ENCODE measurements at places on chromosomes 13 and 19.

DNA sequence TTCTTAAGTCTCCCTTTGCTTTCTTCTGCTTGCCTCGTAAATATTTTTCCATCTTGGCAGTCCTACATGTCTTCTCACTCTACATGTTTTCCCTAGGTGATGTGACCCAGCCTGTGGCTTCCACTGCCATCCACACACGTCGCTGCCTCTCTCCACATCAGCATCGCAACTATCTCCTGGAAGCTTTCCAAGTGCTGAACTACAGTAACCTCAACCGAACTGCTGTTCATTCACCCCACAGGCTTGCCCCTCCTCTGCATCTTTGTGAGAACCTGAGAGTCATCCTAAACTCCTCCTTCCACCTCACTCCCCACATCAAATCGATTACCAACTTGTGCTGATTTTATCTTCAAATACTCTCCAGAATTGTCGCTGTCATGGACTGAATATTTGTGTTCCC is 41.2 kb upstream of the USPL1 start:
- peak; percentile 53 for DNase-seq

DNA sequence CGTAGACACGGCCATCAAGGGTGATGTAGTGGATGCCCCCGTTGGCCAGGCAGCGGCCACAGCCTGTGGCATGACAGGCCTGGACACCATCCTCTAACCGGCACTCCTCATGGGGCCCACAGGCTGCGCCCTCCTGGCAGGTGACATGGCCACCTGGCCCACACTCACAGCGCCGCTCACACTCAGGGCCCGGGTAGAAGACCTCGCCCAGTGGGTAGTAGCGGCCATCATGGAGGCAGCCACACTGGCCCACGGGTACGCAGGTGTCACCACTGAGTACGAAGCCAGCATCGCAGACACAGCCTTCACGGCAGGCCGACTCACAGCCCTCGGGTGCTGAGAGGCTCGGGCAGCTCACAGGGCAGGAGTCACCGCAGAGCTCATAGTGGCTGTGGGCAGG is 27.2 kb upstream of the FBL start:
- no peak for DNase-seq

DNA sequence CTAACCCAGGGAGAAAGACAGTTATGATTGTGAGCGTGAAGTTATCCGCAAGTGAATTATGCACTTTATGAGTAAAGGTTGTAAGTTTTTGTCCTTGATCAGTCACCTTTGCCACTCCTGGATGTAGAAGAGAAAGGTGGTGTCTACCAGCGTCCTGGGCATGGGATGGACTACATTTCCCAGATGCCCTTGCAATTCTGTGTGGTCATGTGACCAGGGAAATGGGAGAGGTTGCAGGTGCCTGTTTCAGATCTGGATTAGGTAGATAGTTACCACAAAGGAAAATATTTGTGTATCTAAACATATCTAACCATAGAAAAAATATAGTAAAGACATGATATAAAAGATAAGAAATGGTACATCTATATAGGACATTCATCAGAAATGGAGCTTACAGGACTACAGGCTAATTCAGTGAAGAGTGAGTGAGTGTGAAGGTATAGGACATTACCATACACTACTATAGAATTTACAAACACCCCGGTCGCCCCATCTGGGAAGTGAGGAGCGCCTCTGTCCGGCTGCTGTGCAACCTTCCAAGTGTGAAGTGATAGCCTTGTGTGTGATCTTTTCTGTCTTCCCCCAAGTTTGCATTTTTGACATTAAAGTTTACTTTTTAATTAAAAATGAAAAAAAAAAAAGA is 51.6 kb upstream of the CACNA1A start:
- DNase-seq: peak; percentile 6

DNA sequence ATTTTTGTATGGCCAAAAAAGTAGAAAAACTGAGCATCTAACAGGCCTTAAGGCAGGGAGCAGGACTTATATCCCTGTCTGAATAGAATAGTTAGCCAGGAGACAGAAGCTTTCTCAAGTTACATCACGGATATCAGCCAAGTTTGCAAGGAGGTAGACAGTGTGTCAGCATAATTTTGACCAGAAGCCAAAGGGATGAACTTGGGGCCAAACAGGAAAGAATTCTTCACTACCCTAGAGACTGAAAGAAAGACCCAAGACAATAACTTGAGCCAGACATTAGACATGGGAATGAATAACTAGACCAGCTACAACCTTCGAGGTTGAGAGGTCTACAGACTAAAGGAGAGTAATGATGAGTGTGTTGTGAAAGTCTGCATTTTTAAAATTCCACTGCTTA is 48.1 kb upstream of the PCDH9 start:
- no peak for DNase-seq

- no peak for DNase-seq
Measured at GRCh38 chr13:42874221-42874620, 92.8 kb downstream of the FAM216B start.

DNA sequence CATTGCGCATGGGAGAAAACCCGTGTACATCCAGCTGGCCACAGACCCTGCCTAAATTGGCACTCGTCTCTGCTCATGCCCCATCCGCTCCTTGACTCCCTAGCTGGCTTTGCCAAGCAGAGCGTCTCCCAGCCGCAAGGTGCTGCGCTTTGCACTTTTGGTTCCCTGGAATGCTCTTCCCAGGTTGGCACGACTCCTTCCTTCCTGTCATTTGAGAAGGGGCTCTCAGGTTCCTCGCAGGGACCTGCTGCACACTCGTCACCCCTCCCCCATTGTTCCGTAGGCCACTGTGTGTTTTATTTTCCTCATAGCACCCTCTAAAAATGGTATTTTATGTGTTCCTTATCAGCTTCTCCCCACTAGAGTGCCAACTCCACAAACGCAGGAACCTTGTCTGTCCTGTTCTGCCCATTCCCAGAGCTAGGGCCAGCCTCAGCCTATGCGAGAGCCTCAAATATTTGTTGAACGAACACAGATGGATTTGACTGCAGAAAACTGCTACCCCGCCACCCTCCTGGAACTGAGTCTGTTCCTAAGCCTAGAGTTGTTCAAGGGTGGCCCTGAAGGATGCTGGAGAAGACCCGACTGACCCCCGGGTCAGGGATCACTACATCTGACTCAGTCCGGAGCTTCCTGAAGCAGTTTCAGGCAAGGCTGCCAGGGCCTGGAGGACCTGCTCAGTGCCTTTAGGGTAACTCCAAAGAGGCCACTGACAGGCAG is 8.4 kb upstream of the CEBPA start:
- no peak for DNase-seq

DNA sequence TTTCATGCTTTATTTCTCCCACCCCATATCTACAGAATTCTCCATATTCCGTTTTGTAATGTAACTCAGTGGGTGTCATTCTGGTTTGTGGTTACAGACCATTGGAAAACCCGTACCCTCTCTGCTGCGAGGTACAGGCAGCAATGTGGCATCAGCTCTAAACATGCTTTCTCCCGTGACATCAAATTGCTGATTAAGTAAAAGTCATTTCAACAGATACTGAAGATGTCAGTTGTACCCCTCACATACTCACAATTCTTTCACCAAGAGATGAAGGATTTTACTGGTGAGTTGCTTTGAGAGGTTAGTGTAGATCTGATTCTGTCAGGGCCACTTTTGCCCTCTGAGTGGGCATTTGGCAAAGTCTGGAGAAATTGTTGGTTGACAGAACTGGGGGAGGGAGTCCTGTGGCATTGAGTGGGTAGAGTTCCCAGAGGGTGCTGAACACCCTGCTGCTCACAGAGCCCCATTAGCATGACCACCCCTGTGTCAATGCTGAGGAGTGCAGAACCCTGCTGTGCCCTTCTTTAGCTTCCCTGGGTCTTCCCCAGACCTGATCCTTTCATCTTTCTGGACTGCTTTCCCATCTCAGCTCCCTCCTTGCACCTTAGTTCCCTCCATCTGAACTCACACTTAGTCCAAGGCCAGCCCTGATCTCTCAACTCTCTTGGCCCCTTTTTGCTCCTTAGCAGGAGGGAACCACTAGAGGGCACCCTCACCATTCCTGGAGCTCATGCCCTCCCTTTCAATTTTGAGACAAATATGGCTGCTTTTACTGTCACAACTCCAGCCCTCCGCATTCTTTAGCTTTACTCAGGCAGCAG is 39.9 kb upstream of the CEACAM8 start:
- no peak for DNase-seq

GRCh38 chr19:33499248-33499647 is 22.3 kb downstream of the PEPD start:
- DNase-seq: no peak

GRCh38 chr13:50629497-50629896 is 214.0 kb downstream of the DLEU7 start:
- DNase-seq: no peak

GRCh38 chr19:8462571-8462970 is 17.8 kb downstream of the HNRNPM start:
- no peak for DNase-seq

DNA sequence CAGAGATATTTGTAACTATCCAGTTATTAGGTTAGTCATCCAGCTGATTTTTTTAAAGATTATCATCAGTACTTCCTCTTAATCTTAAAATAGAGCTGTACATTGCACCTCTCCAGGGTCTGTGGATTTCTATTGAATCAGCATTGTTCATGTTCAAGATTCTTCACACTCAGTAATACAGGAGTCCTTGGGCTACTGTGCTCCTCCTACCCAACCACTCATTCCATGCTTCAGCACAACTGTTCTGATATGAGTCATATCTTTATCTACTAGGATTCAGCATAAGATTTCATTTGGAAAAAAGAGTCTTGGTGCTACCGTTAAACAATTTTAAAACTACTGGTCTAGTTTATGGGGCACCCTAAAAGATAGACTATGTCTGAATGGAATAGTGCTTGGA is 357.8 kb downstream of the DCT start:
- no peak for DNase-seq

DNA sequence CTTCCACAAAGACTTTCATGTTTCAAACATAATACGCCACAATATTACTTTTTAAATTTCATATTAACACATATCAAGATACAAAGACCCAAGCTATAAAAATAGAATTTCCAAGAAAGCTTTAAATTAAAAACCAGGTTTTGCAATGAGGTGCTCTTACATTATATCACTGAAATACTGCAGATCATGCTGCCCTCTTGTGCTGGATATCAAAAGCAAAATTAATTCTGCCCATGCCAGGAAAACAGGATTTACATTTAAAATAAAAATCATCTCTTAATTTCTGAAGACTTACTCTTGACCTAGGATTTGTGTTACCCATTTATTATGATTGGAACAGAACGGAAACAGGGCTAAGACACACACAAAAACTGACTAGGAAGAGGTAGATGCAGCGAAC is 145.0 kb downstream of the ABCC4 start:
- peak; percentile 50 for DNase-seq

- peak; percentile 69 for DNase-seq
Measured at GRCh38 chr13:71316792-71317363, 550.1 kb downstream of the DACH1 start.

- no peak for DNase-seq
Measured at GRCh38 chr13:37700887-37701286, 102.3 kb upstream of the POSTN start.

All from NCI-H345 (cell line).